ENCODE measurements at places on chromosomes 7 and 10.

DNA sequence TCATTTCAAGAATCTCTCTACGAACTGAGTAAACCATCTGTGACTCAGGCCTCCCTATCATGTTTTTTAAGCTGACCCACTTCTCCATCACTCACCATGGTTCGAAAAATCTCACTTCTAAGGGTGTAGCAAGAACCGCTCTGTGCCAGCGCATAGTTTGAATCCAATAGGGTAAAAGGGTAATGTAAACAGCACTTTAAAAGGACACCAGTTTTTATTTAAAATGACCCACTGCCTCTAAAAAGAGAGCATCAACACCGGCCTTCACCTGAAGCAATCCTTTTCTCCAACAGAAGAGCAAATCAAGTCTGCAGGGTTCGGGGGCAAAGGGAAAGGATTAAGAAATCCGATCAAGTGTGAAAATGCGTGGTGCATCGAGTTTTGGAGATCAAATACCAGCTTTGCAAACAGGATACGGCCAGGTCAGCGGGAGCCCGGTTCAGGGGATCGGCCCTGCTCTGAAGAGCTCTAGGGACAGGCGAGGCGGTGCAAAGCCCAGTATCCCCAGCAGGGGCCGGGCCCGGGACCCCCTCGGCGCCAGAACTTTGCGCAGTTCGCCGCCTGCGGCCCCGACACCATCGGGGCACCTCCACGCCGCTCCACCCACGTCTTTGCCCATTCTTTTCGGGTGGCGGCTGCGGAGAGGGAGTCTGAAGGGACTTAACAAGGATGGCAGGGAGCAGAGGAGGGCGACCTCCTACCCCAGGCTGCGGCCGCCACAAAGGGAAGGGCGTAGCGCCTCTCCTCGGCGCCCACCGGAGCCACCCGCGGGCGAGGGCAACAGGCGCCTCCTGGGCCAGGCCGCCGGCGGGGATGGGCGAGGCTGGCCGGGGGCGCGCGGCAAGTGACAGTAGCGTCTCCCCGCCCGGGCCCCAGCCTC, 842 bp downstream of the NMT2 start:
- no peak for DNase-seq

DNA sequence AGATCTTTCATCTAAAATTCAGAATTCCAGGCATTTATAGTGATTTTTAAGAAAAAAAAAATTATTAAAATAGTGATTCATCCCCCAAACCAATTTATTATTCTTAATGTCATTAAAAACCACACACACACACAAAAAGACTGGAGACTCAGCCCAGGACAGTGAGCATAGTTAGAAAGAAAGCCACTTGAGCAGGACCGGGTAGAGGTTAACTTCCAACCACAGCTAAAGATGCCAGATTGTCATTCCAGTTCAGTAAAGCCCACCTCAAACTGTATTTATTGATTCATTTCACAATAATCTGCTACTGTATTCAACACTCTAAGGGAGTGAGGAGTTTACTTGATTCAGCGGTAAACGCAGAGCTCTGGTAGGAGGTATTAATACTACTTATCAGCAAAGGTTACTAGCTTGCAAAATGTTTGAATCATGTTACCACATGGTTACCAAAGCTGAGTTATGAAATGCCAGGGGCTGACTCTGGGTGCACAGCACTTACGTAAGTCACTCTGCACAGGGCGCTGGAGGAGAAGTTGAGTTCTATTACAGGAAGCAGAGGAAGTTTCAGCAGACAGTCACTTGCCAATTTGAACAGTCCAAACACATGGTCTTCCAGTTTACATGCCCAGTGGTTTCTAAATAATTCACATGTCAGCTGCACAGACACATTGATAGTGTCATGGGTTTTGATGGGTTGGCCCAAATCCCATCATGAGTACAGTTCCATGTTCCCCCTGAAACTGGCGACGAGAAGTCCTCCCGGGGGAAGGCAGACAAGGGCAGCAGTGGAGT, 64.6 kb downstream of the KLF6 start:
- DNase-seq, result peak; percentile 8

DNA sequence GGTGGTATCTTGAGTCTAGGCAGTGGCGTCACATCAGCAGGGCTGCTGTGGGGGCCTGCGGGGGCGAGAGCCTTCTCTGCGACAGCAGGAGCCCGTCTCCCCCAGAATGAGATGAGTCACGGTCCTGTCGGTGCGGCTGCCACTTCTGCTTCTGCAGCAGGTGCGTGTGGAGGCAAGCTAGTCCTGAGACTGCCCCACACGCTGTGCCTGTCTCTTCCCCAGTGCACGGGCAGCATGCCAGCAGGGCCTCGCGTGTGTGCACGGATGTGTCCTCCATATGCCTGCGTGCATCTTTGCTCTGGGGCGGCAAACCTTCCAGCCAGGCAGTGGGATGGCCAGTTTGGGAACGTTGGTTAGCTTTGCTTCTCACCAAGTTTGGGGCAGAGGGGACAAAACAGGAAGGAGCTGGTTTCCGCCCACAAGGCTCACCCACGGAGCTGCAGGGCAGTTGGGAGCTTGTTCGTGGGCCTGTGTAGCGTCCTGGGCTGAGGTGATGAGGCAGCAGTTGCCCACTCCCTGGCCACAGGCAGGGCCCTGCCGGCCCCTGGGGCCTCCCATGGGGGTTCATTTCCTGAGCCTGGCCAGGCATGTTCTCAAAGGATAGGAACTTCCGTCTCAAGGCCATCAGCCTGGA, 60.8 kb upstream of the PPIF start:
- no peak for DNase-seq

GRCh38 chr7:143239813-143240212, 18.0 kb downstream of the TAS2R40 start:
- no peak for DNase-seq

DNA sequence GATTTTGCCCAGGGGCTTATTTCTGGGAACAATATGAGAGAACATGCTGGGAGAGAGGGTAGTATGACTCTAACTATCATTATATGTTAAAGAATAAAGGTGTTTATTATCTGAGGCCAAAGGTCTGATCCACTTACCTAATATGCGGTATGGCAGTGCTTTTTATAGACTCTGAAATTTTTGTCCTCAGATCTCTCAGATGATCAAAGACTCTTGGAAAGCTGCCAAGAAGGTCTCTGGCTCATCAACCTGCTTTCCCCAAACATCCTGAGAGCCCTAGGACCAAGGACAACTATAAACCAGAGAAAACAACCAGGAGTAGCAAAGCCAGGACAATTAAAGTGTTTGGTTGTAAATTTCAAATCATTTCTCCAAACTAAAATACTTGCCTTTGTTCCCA, 255.7 kb upstream of the LRRN3 start:
- no peak for DNase-seq

DNA sequence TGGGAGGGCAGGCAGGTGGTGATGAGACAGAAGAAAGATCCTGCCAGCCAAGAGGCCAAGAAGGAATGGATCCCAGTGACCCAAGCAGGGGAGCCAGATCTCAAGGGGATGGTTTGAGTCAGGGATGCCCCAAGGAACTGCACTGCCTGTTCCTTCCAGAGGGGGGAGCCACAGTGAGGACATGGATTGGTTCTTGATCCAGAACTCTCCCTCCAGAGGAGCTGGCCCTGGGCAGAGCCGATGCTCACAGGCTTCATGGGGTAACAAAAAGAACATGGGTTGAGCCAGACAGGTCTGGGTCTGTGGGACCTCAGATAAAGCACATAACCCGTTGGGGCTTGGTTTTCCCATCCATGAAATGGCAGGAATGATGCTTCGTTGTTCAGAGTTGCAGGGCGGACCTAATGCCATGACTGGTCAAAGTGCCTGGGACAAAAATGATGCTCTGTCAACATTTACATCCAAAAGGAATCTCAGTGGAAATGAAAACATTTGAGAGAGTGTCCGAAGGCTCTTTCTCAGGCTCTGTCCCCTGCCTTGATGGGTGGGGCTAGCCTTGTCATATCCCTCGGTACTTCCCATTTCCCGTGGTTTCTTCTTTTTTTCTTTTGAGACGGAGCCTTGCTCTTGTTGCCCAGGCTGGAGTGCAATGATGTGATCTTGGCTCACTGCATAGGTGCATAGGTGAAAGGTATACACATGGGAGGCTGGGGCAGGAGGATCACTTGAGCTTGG, 4.7 kb upstream of the DENND2A start:
- DNase-seq, result peak; percentile 8

- DNase-seq, result no peak
Observed at GRCh38 chr7:123041101-123041500, 45.6 kb upstream of the TAS2R16 start.

DNA sequence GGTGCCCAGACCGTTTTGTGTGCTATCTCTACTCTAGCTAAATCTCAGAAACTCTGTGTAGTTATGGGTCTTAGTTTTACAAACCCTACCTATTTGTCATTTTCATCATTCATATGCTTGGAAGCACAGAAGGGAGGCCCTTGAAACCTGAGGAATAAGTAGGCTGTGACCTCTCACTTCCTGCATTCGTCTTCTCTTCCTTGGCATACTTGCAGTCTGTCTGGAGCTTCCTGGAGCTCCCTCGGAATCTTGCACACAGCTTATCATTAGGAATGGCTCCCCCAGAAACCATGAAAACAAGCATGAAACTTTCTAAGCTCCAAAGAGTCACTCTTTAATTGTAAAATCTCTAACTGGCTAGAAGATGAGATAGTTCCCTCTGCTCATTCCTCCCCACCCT, 376.9 kb upstream of the MYO3A start:
- DNase-seq, result no peak

DNA sequence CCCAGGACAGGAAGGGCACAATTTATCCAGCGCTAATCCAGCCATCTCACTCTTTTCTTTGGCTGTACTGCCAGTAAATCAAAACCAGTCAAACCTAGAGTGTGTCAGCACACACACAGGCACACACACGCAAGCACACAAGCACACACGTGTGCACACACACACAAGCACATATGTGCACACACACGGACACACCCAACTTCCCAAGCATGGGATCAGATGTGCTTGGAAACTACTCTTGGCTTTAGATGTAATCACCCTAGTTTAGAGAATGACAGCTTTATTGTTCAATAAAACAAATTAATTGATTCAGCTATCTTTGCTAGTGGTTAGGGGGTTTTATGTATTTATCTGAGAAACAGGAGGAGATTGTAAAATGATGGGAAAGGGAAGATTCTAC, 615.0 kb upstream of the MKI67 start:
- DNase-seq, result no peak

- DNase-seq, result no peak
Observed at GRCh38 chr7:41796331-41796730, 93.4 kb upstream of the INHBA start.

DNA sequence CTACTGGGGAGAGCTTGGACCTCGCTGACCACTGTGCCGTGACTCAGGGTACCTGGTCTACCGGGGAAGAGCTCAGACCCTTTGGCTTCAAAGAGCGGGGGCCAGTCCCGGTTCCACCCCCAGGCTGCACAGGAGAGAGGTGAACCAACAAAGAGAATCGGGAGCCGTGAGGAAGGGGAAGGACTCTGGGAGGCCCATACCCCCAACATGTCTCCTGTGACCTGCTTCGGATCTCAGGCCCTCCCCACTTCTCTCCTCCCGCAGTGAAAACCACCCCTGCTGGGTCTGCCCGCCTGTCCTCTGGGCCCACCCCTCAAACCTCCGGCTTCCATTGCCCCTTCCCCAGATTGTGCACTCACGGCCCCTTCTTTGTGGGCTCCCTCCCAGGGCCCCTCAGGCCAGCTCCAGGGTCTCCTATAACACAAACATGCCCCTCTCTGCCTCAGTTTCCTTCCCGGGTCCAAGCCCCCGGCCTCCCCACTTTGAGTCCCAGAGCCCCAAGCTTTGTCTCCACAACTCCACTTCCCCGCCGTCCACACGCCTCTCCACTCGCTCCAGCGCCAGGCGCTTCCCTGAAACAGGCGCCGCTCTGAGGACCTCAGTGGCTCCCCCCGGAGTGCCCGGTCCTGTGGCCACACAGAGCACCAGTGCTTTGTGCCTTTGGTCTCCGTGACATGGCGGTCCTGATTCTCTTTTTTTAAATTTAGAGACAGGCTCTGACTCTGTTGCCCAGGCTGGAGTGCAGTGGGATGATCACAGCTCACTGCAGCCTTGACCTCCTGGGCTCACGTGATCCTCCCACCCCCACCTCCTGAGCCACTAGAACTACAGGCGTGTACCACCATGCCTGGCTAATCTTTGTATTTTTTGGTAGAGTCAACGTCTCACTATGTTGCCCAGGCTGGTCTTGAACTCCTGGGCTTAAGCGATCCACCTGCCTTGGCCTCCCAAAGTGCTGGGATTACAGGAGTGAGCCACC, 7.5 kb upstream of the INTS1 start:
- DNase-seq, result no peak

- no peak for DNase-seq
Observed at GRCh38 chr10:99232360-99232999, 3.2 kb downstream of the HPSE2 start.

DNA sequence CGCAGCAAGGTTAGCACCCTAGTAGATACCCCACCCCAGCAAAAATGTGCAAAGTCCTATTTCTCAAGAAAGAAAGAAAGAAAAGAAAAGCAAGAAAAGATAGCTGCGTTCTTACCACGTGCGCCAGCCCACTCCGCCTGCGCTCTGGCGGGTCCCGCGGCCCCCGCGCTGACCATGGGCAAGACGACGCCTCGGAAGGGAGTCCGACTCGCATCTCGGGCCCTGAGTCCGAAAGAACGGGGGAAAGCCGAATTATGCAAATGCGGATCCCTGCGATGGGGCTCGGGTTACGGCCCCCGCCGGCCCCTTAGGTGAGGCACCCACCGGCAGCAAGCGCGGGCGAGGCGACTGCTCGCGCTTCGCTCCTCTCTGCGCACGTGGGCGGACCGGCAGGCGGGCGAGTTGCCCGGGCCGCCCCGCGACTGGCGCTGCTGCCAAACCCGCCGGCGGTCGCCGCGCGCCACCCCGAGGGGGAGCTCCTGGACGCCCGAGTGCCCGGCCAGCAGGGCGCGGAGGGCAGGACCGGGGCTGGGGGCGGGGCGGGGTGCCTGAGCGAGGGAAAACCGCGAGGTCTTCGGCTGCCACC, 2.4 kb upstream of the EGR2 start:
- no peak for DNase-seq

- DNase-seq, result no peak
Observed at GRCh38 chr10:15440204-15440711, 69.2 kb upstream of the FAM171A1 start.

DNA sequence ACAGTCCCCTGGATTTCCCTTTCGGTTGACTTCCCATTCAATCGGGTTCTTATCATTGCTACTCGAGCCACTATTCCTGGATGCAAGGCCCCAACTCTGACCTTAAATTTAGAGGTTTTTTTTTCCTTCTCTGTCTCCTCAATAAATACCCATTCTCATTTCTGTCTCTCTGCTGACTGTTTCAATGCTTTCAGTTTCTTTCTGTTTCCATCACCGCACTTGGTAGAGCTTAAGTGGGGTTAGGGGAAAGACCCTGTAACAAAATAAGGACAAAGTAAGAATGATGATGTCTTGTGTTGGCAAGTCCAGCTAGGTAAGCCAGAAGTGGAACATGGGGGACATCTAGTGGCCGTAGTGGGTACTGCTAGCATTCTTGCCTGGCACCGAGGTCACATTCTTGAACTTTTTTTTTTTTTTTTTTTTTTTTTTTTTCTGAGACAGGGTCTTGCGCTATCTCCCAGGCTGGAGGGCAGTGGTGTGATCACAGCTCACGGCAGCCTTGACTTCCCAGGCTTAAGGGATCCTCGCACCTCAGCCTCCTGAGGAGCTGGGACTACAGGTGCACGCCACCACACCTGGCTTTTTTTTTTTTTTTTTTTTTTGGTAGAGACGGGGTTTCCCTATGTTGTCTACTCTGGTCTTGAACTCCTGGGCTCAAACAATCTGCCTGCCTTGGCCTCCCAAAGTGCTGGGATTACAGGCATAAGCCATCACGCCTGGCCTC, 40.3 kb downstream of the ZC3HC1 start:
- peak; percentile 88 for DNase-seq
